ENCODE measurements at places on chromosomes 2 and 18.

- no peak for DNase-seq
These were observed 208.5 kb downstream of the CAMKMT start for GRCh38 chr2:44570271-44570670.

DNA sequence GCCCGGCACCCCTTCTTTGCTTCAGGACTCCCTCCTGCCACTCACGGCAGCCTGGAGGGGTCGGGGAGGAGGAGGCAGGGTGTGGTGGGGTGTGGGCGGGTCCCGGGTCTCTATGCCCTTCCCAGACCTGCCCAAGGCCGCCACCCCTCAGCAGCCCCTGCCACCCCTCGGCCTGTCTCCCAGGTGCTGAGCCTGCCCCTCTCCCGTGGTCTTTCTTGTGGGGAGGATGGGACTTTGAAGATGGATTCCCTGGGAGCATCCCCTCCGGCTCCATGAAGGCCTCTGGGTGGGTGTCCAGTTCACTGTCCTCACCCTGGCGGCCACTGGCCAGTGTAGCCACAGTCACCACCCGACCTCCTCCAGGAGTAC is 23.2 kb downstream of the KCNIP3 start:
- DNase-seq, result no peak

- no peak for DNase-seq
These were observed 362.7 kb upstream of the SLC8A1 start for GRCh38 chr2:40814616-40815015.

DNA sequence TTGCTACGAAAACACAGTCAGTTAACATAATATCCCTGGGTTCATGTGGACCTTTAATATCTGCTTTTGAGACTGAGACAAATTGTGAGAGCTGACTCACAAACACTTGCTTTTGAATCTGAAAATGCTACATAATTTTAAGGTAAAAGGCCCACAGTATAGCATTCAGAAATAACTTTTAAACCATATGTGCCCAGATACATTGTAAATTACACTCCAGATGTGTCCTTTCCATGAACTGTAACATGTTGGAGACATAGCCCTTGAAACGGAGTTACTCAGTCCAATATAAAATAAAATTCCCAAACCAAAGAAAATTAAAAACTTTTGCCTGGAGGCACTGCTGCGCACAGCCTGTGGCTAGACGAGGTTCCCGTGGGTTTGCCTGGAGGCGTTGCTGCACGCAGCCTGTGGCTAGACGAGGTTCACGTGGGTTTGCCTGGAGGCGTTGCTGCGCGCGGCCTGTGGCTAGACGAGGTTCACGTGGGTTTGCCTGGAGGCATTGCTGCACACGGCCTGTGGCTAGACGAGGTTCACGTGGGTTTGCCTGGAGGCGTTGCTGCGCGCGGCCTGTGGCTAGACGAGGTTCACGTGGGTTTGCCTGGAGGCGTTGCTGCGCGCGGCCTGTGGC is 131.9 kb upstream of the ALKAL2 start:
- DNase-seq, result peak; percentile 3
